Tibial nerve (tissue), 4 donors: ENCODE measurements at places on chromosomes 5 and 9. TPM values are rescaled to one million over a fixed set of nuclear protein-coding genes. Genes with fewer than 3 reads are reported as not detected.

DNA sequence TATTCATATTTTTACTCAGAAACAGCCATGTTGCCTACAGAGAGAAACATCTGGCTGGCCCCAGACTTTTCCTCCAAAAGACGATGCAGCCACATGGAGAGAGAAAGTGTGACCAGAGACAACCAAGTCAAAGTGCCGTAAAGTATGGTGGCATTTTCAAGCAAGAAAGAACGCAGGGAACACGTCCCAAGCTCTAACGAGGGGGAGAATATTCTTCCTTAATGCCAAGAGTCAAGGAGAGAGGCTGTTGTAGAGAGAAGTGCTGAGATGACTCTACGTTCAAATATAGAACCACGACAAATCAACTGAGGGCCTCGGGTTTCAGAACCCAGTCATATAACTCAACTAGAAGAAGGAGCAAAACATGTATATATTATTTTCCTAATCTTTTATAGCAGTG, 55.9 kb downstream of the FNBP1 start:
- DNase-seq: no peak

- DNase-seq: no peak
Observed at GRCh38 chr5:62112689-62113228, 193.2 kb upstream of the KIF2A start.

DNA sequence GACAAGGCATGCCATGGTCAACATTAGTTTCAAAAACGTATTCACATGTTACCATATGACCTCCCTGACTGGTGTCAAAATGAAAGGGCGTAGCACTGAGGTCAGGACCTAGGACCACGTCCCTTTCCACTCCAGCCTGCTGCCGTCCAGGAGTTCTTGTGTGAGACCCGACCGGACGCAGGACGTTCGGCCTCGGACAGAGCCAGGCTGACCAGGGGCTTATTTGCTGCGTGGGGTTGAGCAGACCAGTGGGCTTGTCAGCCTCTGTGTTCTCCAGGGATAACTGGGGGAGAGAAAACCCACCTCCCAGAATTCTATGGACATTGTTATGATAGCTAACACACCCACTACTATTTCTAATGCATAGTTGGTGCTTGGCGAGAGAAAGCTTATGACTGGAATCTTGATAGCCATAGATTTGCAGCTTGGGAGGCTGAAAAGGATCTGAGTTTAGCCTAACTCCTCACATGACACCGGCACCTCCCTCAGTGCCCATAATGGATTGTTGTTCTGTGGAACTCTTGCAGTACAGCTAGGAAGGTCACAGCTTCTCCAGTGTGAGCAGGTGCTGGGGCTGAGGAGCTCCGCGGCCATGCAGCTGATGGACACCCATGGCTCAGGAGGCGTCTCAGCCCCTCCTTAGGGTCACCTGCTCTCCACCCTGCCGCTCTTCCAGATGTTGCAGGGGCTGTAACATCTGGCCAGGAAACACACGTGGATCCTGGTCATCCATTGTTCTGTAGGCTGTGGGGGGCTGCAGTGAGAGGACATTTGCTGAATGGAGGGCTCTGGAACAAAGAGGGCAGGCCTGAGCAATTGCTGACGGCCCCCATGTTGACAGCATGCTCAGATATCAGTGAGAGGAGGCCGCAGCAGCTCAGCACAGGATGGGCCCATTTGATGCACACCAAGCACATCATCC, 368.4 kb downstream of the IRX2 start:
- no peak for DNase-seq

Gene CLIC3
- total RNA-seq: 46.0 TPM
